H1 (cell line): ENCODE measurements at places on chromosomes 2 and 18. TPM values are rescaled to one million over a fixed set of nuclear protein-coding genes. Genes with fewer than 3 reads are reported as not detected.

Gene EMILIN1
- 2.9 and 3.0 TPM in 2 replicates for total RNA-seq

Gene CDH2
- total RNA-seq = 53.8 and 56.5 TPM in 2 replicates

Gene CXCR4
- 1.3 and 1.8 TPM in 2 replicates for total RNA-seq

Gene CLEC4F
- total RNA-seq = not detected in 2 replicates

Gene LMAN2L
- 14.3 and 15.7 TPM in 2 replicates for total RNA-seq

DNA sequence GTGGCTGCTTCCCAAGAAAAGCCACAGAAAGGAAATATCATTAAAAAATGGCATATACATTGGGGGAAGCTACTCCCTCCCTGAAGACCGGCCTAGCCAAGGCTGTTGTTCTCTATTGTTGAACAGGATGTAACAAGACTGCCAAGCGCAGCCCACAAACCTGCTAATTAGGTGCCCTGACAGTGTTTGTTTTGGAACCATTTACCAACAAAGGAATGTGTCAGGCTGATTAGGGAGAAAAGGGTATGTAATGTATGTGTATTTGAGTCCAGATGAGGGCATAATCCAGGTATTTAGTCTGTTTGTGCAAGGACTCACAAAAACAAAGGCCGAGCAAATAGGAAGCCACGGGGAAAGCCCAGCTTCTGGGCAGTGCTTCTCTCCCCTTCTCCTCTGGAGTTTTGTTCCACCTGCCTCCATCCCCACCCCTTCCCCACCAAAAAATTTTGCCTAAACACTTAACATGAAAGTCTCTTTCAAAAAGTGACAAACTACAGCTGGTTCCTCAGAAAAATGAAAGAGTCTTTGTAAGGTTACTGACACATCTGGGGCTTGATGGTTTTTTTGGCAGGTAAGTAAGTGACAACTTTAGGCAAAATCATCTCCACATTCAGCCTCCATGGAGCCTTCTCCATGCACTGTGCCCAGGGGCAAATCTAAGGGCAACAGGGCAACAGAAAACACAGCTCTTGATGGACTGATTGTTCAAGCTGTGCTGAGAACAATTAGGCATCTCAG is 78.3 kb upstream of the FZD5 start:
- no peaks in the 10 kb centered on the region for H3K36me3 ChIP-seq
- H3K4me3 ChIP-seq = no peak overlapping the region
- H3K27ac ChIP-seq = no peak overlapping the region

DNA sequence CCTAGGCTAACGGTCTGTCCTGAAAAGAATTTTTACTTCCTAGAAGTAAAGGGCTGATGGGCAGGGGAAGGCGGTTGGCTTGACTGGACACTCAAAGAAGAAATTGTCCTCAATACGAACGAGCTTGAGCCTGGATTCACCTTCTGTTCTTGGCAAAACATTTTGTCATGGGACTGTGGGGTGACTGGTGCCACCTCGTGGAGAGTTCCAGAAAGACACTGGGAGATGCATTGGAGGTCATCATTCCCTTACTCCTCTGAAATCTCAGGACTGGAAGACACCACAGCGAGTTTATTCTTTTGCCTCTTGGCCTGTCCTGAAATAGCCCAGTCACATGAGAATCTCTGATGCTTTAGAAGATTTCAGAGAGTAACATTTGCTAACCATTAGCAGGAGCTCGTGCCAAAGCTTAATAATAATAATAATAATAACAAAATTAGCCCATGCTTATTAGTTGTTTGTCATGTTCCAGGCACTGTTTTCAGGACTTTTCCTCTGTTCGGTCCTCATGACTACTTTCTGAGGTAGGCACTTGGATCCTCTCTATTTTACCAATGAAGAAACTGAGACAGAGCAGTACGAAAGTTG is 44.5 kb downstream of the TMEM182 start:
- peak; percentile 31 for DNase-seq
- no peak overlapping the region for H3K4me3 ChIP-seq
- H3K27me3 ChIP-seq = no peaks in the 10 kb centered on the region
- H3K4me1 ChIP-seq = no peaks in the 10 kb centered on the region

- no peak overlapping the region for H3K4me3 ChIP-seq
- no peak for DNase-seq
- no peaks in the 10 kb centered on the region for H3K27me3 ChIP-seq
- H3K27ac ChIP-seq = no peak overlapping the region
Observed at GRCh38 chr2:106161938-106162820, 31.9 kb downstream of the UXS1 start.

DNA sequence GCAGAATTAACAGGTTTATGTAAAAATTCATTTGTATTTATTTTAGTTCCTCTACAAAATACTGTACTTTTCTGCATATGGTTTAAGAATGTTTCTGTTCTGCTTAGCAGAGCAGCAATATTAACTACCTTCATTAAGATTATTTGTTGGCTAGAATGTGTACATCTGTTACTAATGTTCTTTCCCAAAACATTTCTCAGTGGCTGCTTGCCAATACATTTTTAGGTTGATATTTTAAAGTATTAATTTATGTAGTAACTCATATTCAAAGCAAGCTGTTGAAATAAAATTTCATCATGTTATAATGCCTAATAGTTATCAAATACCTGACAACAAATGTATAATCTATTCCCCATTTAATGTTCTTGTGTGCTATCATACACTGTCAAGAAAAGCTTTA is 40.3 kb downstream of the PRKD3 start:
- no peak for DNase-seq
- no peak overlapping the region for H3K27ac ChIP-seq
- H3K4me1 ChIP-seq = no peaks in the 10 kb centered on the region

DNA sequence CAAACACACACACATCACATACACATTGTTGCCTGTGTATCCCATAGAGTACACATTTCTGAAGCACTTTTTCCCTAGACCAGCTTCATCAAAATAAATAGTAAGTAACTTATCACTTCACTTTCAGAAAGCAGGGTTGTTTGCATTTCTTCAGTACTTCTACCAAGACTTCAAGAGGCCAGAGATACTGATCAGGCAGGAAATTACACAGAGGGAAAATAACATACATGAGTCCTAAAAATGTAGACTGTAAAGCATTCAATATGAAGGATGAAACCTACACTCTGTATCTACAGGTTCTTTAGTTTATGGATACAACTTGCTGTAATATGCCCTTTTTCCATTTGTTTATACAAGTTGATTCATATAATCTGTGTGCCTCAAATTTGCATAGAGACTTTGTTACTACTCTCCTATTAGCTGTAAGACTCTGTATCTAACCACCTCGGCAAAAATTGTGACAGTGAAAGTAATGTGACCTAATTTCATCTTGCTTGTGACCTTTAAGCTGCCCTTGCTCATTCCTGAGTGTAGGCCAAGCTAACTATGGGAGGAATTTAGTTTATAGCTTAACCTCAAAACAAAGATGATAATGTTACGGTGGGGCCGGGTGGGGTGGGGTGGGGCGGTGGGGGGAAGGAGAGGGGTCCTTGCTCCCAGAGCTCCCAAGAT is 228.9 kb upstream of the SPOPL start:
- H3K4me3 ChIP-seq = no peak overlapping the region
- no peak overlapping the region for H3K27ac ChIP-seq
- H3K27me3 ChIP-seq = no peaks in the 10 kb centered on the region

DNA sequence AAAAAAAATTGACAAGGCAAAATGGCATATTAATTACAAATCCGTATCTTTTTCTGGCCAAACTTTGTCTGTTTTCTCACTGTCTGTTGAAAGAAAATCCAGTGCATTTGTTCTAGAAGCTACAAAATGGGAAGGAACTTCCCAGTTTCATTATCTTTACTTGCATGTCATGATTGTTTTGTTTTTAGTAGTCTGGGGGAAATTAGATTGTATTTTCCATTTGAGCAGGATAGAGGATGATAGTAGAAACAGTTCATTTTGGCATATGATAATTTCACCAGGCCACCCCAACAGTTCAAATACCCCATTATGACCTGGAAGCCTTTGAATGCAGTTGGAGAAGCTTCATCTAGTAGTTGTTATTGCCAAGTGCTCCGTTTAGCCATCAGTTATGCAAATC is 77.5 kb upstream of the RANBP2 start:
- H3K27ac ChIP-seq = no peak overlapping the region
- no peaks in the 10 kb centered on the region for H3K36me3 ChIP-seq
- no peak for DNase-seq
- H3K4me1 ChIP-seq = no peaks in the 10 kb centered on the region
- H3K4me3 ChIP-seq = no peak overlapping the region

- no peaks in the 10 kb centered on the region for H3K36me3 ChIP-seq
- no peak overlapping the region for H3K4me3 ChIP-seq
- no peaks in the 10 kb centered on the region for H3K27me3 ChIP-seq
Observed at GRCh38 chr2:202158796-202159195, 79.6 kb downstream of the SUMO1 start.

DNA sequence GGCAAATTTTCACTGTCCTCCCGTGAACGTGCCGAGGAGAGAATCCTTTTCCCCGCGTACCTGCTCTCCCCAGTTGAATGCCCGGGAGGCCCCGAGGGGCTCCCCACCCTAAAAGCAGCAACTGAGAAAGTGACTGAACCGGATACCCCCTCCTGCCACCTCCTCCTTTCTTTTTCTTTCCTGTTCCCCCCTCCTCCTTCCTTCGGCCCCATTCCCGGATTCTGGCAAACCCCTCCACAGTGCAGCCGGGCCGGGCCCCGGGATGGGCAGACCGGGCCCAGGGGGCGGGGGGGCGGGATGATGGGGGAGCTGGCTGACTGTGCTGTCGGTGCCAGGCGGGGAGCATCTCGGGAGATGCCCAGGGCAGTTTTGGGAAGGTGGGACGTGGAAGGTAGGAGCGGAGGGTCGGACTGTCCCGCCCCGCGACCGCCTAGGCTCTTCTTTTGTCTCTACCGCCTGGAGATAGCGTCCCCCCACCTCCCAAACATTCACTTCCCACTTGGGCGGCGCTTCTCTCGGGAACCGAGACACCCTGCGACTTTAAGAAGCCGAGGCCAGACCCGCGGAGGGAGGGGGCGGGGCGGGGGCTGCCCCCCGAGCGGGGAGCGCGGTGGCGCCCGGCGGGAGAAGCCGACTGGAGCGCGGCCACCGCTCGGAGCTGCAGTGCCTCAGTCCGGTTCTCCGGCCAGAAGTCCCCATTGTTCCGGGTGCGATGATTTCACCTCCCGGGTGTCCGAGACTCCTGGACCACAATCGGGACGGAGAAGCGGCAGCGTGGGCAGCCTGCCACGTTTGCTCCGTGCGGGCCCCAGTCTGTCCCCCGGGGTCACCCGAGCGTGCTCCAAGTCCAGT is 8.2 kb downstream of the DLX2 start:
- H3K4me3 ChIP-seq = peak overlapping the region; percentile 36
- H3K36me3 ChIP-seq = no peaks in the 10 kb centered on the region
- DNase-seq = no peak
- H3K27me3 ChIP-seq = peaks cover 100% of the 10 kb centered on the region

DNA sequence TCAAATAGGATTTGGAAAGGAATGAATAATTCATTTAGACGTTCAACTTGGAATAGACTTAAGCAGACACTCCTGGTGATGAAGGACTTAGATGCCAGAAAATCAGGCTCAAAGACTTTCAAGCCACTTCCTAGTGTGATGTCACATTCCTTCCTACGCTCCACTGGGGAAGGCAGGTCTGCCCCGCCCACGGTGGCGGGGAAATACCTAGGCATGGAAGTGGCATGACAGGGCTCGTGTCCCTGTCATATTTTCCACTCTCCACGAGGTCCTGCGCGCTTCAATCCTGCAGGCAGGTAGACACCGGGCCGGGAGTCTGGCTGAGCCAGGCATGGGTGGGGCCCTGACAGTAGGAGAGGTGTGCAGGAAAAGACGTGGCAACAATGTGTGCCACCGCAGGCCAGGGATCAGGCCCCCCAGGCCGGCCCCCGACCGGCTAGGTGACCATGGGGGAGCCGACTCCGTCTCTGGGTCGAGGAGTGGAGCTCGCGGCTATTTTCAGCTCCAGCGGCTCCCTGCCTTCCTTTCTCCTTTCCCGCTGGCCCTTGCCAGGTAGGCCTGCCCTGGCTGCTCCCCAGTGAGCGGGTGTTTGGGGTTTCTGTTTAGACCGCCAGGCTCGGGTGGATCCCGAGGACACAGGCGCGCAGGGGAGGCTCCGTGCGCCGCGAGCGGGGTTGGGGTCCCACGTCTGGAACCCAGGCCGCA is at the start of gene IL1RL2:
TSS of gene IL1RL2 (plus strand) at position 233 of the 705 bp plus-strand sequence. CDS start 845 bp downstream, outside the sequence.
- H3K4me1 ChIP-seq = no peaks in the 10 kb centered on the region
- no peak within 1 kb of the TSS for H3K27ac ChIP-seq
- no peak for DNase-seq
- H3K27me3 ChIP-seq = peaks cover 18% of the 10 kb centered on the region
- H3K36me3 ChIP-seq = no peaks in the 10 kb centered on the region

DNA sequence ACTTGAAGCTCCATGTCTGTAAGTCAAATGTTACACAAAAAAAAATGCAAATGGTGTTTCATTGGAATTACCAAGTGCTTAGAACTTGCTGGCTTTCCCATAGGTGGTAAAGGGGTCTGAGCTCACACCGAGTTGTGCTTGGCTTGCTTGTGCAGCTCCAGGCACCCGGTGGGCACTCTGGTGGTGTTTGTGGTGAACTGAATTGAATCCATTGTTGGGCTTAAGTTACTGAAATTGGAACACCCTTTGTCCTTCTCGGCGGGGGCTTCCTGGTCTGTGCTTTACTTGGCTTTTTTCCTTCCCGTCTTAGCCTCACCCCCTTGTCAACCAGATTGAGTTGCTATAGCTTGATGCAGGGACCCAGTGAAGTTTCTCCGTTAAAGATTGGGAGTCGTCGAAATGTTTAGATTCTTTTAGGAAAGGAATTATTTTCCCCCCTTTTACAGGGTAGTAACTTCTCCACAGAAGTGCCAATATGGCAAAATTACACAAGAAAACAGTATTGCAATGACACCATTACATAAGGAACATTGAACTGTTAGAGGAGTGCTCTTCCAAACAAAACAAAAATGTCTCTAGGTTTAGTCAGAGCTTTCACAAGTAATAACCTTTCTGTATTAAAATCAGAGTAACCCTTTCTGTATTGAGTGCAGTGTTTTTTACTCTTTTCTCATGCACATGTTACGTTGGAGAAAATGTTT is 97.9 kb upstream of the IL1R2 start:
- peak; percentile 70 for DNase-seq
- peak overlapping the region; percentile 34; the same call in 1 of the 2 replicates for H3K4me3 ChIP-seq
- H3K27ac ChIP-seq = no peak overlapping the region; the same call in 1 of the 2 replicates
- H3K36me3 ChIP-seq = peaks cover 19% of the 10 kb centered on the region; the same call in 1 of the 2 replicates
- peaks cover 3% of the 10 kb centered on the region for H3K4me1 ChIP-seq

DNA sequence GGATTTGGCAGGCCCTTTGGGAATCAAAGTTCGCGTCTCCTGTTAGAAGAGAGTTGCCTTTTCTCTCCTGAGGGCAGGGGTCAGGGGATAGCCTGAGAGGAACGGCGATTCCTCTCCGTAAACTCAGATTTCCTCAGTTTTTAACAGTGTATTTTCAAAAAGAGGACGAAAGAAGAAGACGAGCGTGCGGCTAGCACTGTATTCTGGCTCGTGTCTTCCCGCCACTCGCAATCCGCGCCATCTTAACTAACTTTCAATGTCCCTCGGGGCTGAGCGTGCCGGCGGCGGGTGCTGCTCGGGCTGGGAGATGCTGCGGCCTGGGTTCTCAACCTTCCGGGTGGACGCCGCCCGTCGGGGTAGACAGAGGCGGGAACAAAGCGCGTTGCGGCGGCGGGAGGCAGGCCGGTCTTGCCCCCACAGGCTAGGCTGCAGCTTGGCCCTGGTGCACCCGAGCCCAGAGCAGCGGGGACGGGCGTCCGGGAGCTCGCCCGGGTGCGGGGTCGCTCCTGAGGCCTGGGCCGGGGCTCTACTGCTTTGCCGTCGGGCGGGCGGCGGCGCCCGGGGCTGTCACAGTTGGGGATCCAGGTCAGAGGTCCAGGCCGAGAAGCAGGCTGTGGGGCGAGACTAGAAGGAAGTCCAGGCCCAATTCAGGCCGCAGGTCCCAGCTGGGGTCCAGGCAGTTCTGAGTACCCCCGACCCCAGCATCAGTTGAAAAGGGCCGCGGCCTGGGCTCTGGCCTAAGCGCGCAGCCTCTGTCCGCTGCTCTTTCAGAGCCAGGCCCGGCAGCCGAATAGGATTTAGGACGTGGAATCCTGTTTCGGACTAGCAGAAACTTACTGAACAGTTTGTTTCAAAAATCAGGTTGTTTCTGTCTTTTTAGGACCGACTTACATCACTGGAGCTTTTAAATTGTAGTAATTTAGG is 11.8 kb downstream of the TBR1 start:
- H3K4me3 ChIP-seq = peak overlapping the region; percentile 34
- DNase-seq = no peak
- H3K36me3 ChIP-seq = no peaks in the 10 kb centered on the region
- H3K4me1 ChIP-seq = no peaks in the 10 kb centered on the region
